ENCODE measurements at places on chromosomes 13 and 19.

- no peak for DNase-seq
These were observed 4.3 kb upstream of the NAXD start for GRCh38 chr13:110610955-110611595.

DNA sequence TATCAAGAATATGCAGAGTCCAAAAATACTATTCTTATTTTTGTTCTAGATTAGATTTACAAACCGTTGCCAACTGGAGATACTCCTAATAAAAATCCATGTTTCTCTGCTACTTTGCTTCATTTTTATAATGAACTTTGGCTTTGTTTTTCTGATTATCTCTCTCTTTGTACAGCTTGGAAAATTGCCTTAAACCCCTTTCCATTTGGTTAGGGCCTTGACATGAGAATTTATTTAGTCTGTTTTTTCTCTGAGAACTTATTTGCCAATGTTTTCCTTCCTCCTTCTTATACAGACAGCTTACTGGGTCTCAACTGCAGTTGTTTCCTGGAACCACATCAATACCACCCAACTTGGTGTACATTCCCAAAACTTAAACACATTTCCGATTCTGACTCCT is 555.4 kb downstream of the SLITRK6 start:
- no peak for DNase-seq

- no peak for DNase-seq
These were observed 100.7 kb upstream of the OBI1 start for GRCh38 chr13:78759704-78760103.

GRCh38 chr13:94312511-94313216 is 166.8 kb downstream of the DCT start:
- DNase-seq = no peak

GRCh38 chr13:59680429-59681024 is 483.2 kb downstream of the DIAPH3 start:
- no peak for DNase-seq

GRCh38 chr19:39829702-39830275 is 4.2 kb downstream of the DYRK1B start:
- no peak for DNase-seq

DNA sequence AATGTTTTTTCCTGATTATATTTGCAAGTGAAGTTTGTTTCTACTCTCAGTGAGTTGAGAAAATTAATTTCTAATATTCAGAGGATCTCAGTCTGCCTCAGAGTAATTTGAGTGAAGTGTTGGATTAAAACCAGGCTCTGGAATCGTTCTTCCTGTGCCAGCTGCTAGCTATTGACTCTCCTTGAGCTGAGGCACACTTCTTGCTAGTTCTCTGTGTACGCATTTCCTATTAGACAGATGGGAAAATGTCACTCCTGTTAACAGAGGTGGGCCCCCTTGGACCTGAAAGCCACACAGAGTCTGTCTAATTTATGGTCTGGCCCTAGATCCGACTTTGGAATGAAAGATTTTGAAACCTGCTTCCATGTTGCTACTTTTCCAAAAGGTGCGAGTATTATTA is 107.6 kb upstream of the RNF113B start:
- DNase-seq = no peak

DNA sequence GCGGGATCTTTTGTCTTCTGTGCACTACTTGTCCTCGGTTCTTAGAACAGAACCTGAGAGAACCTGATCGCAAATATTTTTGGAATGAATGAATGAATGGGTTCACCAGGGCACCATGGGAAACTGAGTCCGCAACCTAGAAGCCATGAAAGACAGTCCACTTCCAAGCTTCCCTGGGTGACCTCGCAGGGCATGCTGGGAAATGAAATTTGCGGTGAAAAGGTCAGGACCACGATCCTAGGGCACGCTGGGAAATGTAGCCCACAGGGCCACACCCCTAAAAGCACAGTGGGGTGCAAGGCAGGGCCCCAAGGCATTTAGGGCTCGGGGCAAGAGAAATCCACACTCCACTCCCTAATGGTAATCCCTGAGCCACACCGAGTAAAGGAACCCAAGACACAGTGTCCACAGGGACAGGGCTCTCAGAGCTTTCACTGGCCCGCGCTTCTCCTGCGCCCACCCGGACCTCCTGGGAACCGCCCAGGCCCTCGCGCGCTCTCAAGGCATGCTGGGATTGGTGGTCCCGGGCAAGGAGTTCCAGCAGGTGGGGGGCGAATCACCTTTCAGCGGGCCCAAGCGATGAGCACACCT is 1.1 kb upstream of the PPP1R12C start:
- DNase-seq = no peak

- DNase-seq = no peak
These were observed 95.6 kb downstream of the ATP11A start for GRCh38 chr13:112785483-112785856.

DNA sequence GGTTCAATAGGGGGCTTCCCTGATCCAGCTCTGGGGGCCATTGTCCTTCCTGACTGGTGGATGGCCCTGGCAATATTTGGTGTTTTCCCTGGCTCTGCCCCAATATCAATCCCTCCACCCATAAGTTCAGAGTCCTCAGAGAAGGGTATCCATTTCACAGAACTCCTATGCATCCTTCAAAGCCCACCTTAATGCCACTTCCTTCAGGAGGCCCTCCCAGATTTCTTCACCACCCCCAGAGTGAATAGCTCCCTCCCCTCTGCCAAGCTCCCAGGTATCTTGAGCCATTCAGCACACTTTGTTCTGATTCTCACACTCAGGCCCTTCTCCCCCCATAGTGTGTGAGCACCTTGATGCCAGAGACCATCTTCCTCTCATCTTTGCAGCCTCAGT is 5.8 kb downstream of the PPP1R14A start:
- DNase-seq = no peak

GRCh38 chr19:29745253-29745652 is 30.2 kb upstream of the C19orf12 start:
- no peak for DNase-seq

GRCh38 chr19:16001481-16002312 is 52.9 kb downstream of the OR10H4 start:
- DNase-seq = no peak

- no peak for DNase-seq
These were observed 139.2 kb downstream of the PCDH20 start for GRCh38 chr13:61276401-61276800.

DNA sequence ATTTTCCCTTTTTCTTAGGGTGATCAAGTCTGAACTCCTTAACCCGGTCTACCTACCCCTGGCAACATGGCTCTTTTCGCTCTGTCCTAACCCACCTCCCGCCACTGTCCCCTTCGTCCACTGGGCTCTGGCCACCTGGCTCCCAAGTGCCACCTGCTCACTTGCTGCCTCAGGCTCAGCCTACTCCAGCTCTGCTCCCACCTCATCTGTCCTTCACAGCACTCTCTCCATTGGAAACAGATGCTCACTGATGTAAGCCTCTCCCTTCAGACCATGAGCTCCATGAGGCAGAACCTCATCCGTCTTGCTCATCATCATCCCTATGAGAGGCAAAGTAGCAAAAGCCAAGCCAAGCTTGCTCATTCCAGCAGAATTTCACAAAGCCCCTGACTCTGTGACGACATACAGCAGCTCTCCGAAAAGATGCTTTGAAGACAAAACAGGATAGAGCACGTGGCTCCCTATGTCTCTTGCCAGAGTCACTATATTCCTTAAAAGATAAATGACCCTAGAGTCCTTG is 35.3 kb upstream of the AMER2 start:
- no peak for DNase-seq

GRCh38 chr19:6877766-6878165 is 9.6 kb upstream of the ADGRE1 start:
- no peak for DNase-seq

DNA sequence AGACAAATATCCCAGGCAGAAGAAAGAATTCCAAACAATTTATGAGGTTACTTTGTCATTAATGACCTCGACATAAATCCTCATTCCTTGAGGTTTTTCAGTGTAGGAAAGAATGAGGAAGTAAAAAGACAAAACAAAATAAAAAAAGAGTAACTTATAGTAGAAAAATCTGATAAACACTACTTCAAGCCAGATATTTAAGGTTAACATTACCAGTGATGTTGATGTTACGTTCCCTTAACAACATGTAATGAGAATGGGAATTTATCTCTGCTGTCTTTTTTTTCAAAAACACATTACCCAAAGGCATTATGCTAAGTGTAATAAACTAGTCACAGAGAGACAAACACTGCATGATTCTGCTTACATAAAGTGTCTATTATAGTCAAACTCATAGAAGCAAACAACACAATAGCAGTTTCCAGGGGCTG is 935.1 kb downstream of the SLITRK1 start:
- no peak for DNase-seq

DNA sequence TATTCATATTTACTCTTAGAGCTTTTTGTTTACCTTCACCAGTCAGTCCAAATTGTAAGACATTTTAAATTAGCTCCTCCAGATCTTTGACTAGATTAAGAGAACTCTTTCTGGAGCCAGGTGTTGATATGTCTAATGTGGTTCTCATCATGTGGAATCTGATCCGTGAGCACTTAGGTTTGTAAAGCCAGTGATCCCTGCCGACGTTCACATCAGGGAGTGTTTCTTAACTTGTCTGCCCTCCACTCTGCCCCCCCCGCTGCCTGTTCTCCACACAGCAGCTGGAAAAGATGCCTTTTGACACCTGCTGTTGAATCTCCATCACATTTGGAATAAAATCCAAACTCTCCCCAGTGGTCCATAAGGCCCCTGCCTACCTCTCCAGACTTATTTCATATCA is 17.7 kb downstream of the METTL21C start:
- DNase-seq = no peak

DNA sequence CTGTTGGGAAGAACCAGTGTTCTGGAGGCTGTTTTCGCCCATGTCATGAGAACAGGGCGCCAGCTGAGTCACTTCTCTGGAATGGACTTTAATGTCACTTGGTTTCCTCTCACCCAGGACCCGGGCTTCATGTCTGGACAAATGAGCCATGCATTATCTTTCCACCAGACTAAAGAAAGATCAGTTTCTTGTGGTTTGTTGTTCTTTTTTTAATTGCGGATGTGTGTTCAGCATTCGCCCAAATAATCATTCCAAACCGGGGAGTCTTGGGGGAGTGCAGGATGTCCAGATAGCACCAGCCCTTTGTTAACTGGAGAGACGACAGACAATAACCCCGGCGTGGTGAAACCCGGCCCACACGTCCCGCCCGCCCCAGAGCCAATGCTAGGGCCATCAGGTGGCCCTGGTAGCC is 102.5 kb downstream of the COL4A2 start:
- no peak for DNase-seq

GRCh38 chr13:111915104-111915551 is 151.8 kb upstream of the SOX1 start:
- no peak for DNase-seq

DNA sequence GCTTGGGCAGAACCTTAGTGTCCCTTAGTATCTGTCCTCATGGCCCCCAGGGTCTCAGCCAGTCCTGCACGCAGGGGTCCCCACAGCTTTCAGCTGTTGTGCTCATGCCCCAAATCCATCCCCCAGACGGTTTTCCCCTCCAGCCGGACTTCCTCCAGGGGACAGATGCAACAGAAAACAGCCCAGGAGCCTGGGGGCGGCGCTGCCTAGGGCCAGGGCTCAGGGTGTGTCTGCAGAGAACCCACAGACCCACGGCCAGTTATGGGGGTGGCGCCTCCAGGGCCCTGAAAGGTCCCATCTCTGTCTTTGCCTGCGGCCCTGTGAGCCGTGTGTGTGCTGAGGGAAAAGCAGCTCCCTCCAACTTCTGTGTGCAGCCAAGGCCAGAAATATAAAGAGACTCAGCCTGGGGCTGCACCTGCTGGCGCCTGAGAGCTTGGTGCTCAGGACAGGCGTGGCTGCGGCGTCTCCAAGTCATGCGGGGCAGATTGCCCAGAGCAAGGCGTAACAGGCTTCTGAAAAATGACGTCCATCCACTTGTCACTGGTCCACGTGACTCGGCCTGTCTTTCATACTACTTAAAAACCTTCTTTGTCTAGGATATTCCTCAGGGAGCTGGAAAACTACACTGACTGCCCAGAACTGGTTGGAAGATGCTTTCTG is 22.1 kb upstream of the F7 start:
- no peak for DNase-seq

GRCh38 chr19:3138268-3138667 is 2.4 kb downstream of the GNA15 start:
- no peak for DNase-seq

DNA sequence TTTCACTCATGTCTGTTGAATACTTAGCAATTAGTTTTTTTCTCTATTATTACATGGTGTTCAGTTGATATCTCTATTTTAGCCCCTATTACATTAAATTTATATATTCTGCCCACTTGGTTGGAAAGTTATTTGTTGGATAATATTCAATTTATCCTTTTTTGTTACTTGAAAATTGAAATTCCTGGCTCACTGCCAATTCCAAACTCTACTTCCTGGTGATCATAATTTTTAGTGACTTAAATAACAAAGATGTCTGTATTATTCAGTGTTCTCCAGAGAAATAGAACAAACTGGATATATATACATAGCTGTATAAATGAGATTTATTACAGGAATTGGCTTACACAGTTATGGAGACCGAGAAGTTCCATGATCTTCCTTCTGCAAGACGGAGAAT is 93.6 kb downstream of the GPC5 start:
- DNase-seq = no peak

- no peak for DNase-seq
These were observed 320.3 kb downstream of the SUCLA2 start for GRCh38 chr13:47680748-47681147.

- DNase-seq = no peak
These were observed 800 bp downstream of the ETFB start for GRCh38 chr19:51365211-51365964.

GRCh38 chr13:97231118-97231828 is 9.1 kb downstream of the MBNL2 start:
- no peak for DNase-seq

GRCh38 chr13:63629591-63629990 is 2213.9 kb upstream of the PCDH20 start:
- no peak for DNase-seq

DNA sequence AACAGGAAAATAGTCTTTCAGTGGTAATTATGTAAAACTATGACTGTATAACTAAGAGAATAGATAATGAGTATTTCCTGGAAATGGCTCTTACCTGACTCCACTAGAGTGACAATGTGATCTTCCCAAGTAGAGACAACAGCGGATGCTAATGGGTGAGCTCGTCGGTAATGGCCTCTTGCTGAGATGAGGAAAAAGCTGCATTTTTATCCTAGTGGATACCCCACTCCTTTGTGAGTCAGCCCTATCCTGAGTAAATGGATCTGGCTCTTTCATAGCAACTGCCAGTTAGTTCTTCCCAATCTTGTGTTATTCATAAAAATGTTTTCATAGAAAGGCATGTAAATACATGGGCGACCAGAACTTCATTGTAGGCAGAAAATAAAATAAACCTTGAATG is 299.5 kb downstream of the NALCN start:
- no peak for DNase-seq

- no peak for DNase-seq
These were observed 2.5 kb upstream of the NOVA2 start for GRCh38 chr19:45976178-45976577.

DNA sequence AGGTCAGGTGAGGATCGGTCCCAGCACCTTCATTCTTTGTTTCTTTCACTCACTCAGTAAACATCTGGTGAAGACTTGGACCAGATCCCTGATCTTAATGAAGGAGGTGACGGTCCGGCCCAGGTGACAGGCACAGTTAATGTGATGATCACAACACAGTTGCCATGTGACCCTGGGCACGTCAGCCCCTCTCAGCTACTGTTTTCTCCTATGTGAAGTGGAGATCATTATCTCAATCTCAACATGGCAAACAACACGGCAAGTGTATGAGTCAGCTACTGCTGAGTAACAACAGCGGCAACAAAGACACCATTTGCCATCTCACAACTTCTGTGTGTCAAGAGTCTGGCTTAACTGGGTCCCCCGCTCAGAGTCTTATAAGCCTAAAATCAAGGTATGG is 74.6 kb downstream of the GNG7 start:
- DNase-seq = no peak

- no peak for DNase-seq
These were observed 36.4 kb downstream of the CRYL1 start for GRCh38 chr13:20489185-20489820.

All from cortex of kidney (tissue), 1 donor.